ENCODE measurements at places on chromosomes 2 and 18.

- no peak for DNase-seq
Measured at GRCh38 chr2:162219426-162219825, 23.8 kb downstream of the FAP start.

- DNase-seq, result no peak
Measured at GRCh38 chr2:83944191-83944590, 514.9 kb downstream of the SUCLG1 start.

GRCh38 chr18:5457462-5457957 lies 86.3 kb downstream of the EPB41L3 start:
- no peak for DNase-seq

- no peak for DNase-seq
Measured at GRCh38 chr2:112020561-112020960, 34.5 kb upstream of the TMEM87B start.

DNA sequence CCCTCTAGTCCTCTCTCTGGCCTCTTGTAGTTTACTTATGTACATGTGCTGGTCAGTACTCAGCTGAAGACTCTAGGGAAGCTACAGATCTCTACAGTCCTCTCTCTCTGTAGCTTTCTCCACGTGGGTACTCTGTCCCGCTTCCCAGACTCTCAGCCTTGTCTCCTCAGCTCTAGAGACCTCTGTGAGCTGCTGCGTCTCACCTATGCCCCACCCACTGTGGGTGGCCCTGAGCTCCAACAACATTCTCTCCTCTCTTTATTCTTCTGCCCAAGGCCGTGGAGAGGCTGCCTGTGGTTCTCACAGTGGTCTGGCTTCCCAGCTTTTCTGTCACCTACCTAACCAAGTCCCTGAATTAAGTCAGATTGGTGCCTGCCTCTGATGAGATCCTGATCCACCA lies 33.4 kb downstream of the MFSD6 start:
- DNase-seq, result no peak

- DNase-seq, result no peak
Measured at GRCh38 chr2:30382162-30382783, 64.8 kb upstream of the LCLAT1 start.

DNA sequence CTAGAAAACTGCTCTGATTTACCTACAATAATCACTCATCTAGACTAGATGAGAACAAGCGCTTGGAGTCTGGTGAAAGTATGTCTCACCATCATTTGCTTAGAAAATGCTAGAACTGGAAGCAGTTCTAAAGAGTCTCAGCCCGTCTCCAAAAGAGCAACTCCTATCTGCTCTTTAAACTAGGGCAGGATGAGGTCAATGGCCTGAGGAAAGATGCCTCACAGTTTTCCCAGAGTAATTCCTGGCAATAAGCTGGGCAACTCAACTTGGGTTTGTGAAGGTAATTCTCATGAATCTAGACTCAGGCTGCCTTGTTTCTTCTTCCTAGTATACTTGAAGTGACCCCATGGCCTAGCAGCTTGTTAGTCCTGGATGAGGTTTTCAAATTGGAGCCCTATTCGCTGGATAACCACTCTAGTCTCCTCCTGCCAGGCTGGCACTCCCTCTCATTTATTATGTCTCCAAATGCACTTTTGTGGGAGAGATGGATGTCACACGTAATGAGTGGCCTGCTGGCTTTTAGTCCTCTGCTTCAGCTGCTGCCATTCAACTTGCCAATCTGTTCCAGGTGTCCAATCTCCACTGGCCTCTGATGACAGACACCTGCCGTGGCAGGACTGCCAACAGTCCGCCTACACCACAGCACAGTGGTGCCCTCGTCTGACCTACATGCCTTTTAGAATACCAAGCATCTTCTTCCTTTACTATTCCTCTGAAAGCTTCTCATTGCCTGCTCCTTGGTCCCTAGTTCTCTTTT lies 80.9 kb downstream of the CABYR start:
- no peak for DNase-seq

DNA sequence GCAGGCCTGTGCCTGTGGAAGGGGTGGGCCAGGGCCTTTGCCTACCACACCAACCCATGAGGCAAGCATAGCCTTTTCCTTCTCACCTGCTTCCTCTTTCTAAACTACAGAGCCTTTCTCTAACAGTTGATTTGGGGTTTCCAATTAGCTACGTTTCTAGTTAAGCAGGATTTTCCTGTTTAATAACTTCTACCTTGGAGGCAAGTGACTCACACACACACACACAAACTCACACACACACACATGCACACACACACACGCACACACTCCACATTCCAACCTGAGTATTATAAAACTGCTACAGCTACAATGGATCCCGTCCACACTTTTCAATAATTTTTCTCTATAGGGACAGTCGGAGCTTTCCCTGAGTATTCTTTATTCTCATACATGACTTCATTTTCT lies 84.9 kb downstream of the SOX11 start:
- no peak for DNase-seq

- peak; percentile 16 for DNase-seq
Measured at GRCh38 chr2:105329197-105329554, 359 bp downstream of the TGFBRAP1 start.

GRCh38 chr2:24883946-24884345 lies 36.1 kb downstream of the ADCY3 start:
- DNase-seq, result no peak

- DNase-seq, result no peak
Measured at GRCh38 chr2:63819765-63820717, 21.7 kb upstream of the UGP2 start.

DNA sequence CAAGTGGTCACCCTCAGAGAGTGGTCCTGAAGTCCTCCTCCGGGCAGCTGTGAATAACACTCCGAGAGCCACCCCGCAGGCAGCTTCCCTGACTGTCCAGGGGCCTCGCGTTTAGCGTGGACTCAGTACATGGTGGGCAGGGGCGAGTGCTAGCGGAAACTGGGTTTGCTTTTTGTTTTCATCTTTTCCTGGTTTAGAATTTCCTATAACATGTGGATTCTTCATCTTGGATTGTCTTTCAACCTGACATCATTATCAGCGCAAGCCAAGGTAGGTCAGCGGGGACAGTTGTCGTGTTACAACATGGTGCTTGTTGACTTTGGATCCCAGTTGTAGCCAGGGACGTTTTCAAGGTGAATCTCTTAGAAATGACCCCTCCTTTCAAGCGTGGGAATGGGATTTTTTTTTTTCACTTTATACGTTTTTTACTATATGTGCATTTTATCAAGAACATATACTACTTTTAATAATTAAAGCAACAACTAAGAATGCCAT lies 20.9 kb downstream of the RMC1 start:
- no peak for DNase-seq

GRCh38 chr2:224310943-224311625 lies 90.8 kb downstream of the FAM124B start:
- DNase-seq, result no peak

DNA sequence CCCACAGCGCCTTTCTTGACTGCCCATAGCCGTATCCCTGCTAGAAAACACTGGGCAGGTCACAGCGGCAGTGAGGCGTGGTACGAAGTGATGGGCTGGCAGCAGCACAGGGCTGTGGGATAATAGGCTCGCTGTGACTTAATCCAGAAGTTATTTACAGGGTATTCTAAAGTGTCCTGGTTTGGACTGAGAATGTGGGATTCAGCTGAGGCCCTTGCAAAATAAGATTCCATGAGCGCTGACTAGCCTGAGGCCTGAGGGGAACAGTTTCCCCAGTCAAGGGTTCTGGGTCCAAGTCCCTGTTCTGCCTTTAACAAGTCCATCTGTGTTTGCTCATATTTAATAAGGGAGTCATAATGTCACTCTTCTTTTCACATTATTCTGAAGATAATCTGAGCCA lies 34.6 kb downstream of the SETBP1 start:
- DNase-seq, result no peak

GRCh38 chr2:227817850-227818674 lies 4.4 kb downstream of the CCL20 start:
- peak; percentile 74 for DNase-seq

DNA sequence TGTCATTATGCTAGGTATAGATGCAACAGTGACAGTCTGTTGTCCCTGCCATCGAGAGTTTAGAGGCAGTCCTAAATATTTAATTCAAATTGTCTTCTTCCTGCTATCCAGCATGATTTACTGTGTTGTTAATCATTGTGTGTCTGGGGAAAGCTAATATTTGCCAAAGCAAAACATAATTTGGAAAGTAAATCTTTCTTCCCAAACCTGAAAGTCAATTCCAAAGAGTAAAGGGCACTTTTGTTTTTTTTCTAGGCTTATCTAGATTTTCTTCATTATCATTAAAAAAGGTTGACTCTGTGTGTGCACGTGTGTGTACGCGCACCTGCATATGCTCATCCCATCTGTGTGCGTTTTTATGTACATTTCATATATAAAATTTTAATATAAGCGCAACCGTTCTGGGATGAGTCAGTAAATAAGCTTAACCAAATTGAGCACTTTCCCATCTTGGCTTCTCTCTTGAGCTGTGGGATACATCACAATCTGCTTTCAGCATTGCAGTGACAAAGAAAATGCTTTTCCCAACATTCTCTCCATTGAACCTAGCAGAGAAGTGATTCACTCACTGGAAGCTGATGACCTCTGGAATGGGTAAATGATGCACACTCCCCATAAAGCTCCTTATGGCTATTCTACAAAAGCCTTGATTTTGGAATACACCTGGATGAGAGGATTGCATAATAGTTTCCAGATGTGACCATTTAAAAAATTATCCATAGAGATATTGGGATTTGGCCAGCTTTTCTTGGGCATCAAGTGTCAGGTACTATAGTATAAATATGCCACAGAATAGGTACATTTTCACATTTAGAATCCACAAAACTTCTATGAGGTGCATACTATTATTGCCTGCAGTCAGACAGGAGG lies 488.4 kb downstream of the ADCYAP1 start:
- DNase-seq, result no peak

- peak; percentile 41 for DNase-seq
Measured at GRCh38 chr2:204072443-204073324, 136.1 kb downstream of the ICOS start.

DNA sequence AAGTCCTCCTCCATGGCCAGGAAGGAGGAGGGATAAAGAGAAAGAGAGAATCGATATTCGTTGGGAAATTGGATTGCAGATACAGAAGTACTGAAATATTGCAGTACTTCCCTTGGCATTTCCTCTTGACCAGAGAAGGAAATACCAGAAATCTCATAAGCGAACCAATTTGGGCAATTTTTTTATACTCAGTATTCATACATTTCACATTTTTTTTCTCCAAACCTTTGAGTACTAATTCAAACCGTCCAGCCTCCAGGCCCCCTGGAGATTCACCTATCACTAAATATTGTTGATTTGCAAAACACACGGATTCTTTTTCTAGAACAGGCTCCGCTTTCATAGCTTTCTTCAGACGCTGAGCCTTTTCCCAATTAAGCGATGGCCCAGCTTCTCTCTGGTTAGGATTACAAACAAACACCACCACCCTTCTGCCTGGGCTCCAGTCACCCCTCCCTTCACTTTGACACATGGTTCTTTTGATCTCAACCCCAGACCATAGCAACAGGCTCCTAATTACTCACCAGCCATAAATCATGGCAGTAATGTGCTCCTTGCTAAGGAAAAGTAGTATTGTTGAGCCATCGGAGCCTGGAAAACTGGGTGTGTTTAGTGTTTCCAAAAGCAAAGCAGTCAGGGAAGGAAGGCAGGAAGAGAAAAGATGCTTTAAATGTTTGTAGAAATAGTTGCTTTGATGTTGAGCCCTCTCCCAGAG lies 138.4 kb upstream of the CCDC68 start:
- no peak for DNase-seq

- DNase-seq, result no peak
Measured at GRCh38 chr2:58289029-58289428, 47.9 kb upstream of the FANCL start.

DNA sequence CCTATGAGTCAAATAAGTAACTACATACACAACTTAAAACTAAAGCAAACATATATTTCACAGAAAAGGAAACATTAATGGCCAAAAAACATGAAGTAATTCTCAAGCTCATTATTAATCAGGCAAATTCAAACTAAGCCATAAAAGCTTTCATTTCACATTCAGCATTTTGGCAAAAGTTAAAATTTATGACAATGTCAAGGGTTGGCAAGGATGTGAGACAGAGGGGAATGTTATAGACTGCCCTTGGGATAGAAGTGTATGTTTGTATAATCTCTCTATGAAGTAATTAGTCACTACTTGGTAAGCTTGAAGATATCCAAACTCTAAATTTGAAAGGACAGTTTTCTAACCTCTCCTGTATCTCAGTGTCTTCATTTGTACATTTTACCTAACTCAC lies 539.4 kb downstream of the RIT2 start:
- no peak for DNase-seq

DNA sequence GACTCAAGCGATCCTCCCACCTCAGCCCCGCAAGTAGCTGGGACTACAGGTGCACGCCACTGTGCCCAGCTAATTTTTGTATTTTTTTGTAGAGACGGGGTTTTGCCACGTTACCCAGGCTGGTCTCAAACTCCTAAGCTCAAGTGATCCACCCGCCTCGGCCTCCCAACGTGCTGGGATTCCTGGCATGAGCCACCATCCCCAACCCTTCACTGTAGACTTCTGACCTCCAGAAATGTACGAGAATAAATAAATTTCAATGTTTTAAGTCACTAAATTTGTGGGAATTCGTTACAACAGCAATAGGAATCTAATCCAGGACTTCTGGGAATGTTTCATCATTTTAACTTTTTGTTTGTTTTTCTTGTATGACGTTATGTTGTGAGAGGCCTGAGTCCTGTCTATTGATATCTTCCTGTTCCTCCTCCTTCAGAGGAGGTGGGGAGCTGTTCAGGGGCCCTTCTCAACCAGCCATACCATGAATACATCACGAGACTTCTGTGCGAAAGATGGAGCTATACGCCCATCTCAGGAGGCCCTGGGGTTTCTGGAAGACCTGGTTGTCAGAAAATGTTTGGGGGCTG lies 40.0 kb downstream of the TEX44 start:
- DNase-seq, result no peak

DNA sequence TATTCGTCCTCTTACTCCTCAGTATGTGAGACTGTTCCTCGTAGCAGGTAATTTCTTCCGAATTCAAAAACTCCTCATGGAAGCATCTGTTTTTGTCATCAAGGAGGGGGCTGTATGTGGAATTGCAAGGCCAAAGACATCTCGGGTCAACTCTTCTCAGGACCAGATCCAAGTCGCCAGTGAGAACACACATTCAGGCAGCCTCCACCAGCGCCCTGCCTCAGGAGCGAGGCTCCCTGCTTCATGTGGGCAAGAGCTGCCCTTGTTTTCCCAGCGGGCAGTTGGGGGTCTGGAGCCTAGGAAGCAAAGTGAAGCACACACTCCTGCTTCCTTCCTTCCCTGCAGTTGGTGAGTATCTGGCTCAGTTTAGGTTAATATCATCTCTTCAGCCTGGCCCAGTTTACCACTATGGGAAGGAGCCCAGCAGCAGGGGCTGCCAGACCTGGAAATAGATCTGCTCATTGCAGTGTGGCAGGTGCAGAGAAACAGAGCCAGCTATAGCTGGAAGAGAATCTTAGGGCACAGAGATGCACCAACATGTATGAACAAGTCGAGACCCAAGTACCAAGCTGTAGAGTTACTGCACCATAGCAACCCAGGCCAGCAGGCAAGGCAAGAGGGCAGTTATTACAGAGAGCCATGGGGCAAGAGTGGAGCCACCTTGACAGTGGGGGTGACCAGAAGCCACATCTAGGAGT lies 25.3 kb downstream of the TMEM127 start:
- DNase-seq, result no peak

Measured in activated T-helper 9 cell treated with anti-CD3 and anti-CD28 coated beads, Interleukin-2, amount 50 U/mL, for 16 hours (primary cell).